M059J (cell line): ENCODE measurements at places on chromosomes 1 and 21. TPM values are rescaled to one million over a fixed set of nuclear protein-coding genes. Genes with fewer than 3 reads are reported as not detected.

GRCh38 chr1:235511470-235512240, 7.4 kb upstream of the B3GALNT2 start:
- DNase-seq, result peak; percentile 40

- no peak for DNase-seq
These were observed 18.6 kb upstream of the MOB3C start for GRCh38 chr1:46635205-46635604.

- no peak for DNase-seq
These were observed 4.0 kb downstream of the BSND start for GRCh38 chr1:55002686-55003085.

GRCh38 chr1:179142889-179143299, 61.0 kb downstream of the TOR3A start:
- peak; percentile 99 for DNase-seq

DNA sequence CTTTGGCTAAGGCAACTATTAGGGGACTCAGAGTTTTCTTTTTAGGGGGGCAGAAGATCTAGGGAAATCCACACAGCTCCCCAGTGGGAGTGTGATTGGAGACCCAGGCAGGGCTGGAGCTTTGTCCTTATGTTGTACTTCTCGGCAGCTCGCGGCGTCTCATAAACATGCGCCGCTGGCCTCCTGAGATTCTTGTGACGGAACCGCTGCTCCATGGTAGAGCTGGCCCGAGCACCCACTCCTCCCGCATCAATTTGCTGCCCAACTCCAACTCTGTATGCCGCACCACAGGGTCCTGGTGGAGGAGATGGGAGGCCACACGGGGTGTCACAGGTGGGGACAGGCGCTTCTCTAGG, 143.9 kb downstream of the GALNT2 start:
- DNase-seq, result no peak

- no peak for DNase-seq
These were observed 57.3 kb upstream of the ZNF648 start for GRCh38 chr1:182118851-182119250.

- no peak for DNase-seq
These were observed 51.3 kb downstream of the RHOU start for GRCh38 chr1:228786361-228787129.

GRCh38 chr1:42738678-42739226, 1.3 kb downstream of the CLDN19 start:
- no peak for DNase-seq

DNA sequence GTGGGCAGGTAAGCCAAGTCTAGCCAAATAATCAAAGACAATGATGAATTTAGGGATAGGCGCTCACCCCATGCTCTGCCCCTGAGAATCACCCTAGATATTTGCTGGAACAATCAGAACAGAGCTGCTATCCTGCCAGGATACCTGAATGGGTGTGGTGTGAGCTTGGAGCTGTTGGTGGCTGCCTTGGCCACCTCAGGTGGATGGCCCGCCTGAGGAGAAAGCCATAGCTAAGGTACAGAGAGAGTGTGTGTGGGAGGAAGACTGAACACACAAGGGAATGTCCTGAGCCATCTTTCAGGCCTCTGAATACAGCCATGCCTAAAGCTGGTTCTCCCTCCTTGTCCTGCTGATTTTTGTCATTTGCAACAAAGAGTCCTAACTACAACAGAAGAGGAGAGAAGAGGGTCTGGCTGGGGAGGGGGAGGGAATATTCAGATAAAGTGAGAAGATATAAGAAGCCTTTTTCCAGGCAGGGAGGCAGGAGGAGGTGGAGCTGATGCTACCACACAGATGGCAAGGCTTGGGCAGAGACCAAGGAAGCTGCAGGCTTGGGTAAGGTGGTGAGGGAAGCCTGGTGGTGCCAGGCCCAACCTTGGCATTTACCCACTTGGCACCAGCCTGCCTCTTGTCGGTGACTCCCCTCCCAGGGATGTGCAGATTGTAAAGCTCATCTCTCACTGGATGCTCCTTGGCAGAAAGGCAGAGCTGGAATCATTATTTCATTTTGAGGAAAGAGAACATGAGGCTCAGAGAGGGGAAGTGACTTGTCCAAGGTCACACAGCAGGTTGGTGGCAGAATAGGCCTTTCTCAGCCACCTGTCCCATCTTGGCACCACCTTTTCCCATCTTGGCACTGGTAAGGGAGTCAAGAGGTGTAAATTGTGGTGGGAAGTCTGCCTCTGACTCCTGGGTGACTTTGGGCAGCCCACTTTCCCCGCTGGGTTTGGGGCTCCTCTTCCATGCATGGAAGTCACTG, 49.7 kb downstream of the NKAIN1 start:
- no peak for DNase-seq

DNA sequence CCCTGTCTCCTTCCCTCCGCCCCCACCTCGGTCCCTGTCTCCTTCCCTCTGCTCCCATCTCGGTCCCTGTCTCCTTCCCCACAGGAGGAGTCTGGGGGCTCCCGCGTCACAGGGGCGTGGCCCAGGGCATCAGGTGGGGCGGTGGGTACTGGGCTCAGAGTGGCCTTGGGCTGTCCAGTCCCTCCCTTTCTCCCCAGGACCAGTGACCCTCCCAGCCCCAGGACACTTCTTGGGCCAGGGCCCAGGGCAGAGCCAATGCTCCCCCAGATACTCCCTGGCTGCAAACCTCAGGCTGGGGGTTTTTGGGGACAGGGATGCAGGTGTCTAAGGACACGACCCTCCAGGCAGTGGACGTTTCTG, 6.8 kb upstream of the RNF223 start:
- DNase-seq, result no peak

GRCh38 chr1:101051688-101052638, 26.4 kb upstream of the DPH5 start:
- no peak for DNase-seq

DNA sequence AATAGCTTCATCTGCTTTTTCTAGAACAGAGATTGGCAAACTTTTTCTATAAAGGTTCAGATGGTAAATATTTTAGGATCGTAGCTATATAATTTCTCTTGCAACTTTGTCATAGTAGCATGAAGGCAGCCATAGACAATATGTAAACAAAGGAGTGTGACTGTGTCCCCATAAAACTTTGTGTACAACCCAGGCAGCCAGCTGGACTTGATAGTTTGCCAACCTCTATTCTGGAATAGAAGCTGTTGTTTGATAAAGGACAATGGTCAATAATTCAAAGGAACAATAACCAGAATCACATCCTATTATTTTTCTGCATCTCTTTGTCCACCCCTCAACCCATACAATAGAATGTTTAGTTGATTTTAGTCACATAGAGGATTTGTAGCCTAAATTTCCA, 286.7 kb downstream of the LMX1A start:
- no peak for DNase-seq

DNA sequence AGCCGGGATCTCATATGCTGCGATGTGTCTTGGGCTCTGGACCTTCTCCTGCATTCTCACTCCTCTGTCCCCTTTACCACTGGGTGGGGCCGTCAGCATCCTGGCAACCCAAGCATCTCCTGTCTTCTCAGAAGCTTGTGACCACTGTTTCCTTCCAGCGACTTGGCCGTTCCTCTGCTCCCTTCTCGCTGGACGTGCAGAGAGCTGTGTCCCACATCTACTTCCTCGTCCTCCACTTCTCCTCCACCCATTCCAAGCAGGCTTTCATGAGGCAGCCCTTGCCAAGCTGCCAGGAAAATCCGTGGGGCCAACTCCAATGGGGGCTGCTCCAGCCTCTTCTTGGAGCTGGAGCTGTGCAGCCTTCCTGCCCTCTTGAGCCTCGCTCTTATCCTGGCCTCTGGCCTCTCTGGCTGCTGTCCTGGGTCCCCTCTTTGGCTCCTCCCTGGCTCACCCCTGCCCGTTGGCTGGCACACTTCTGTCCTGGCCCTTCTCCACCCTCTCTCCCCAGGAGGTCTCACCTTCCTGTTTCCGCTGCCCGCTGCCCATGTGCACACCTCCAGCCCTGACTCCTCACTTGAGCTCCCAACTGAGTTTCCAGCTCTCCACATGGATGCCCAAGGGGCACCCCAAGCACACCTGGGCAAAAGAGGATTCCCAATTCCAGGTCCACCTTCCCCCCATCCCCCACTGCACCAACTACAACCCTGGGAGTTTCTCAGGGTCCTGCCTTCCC, 8.7 kb downstream of the FAM131C start:
- no peak for DNase-seq

- DNase-seq, result no peak
These were observed 9.9 kb downstream of the SH2D2A start for GRCh38 chr1:156806512-156807440.

- peak; percentile 49 for DNase-seq
These were observed 1.0 kb upstream of the HAO2 start for GRCh38 chr1:119367432-119368124.

- DNase-seq, result peak; percentile 94
These were observed 65.0 kb upstream of the PRDX6 start for GRCh38 chr1:173411835-173412742.

- no peak for DNase-seq
These were observed 78.0 kb downstream of the SYT2 start for GRCh38 chr1:202632241-202632640.

SPATA21 gene
- total RNA-seq, result 0.02 TPM in 1 of 2 replicates, not detected in the other

TMEM82 gene
- not detected in 2 replicates for total RNA-seq

LAMB3 gene
- 31.5 and 62.2 TPM in 2 replicates for total RNA-seq

CLK2 gene
- total RNA-seq, result 15.1 and 15.8 TPM in 2 replicates

ACTL8 gene
- 0.07 and 0.39 TPM in 2 replicates for total RNA-seq

PLPPR5 gene
- not detected in 2 replicates for total RNA-seq

ADIPOR1 gene
- total RNA-seq, result 149 and 150 TPM in 2 replicates

PTPN7 gene
- not detected in 2 replicates for total RNA-seq
